ENCODE measurements at places on chromosomes 7 and 10. TPM values are rescaled to one million over a fixed set of nuclear protein-coding genes. Genes with fewer than 3 reads are reported as not detected.

The TMEM273 gene
- not detected for total RNA-seq

The STARD3NL gene
- total RNA-seq: 48.0 TPM

The PRLHR gene
- not detected for total RNA-seq

The SEMA3D gene
- 0.03 TPM for total RNA-seq

The CYP26C1 gene
- not detected for total RNA-seq

The DPCD gene
- total RNA-seq: 41.4 TPM

The TDRD1 gene
- total RNA-seq: not detected

The PKD2L1 gene
- 0.09 TPM for total RNA-seq

The OR2A5 gene
- total RNA-seq: not detected
